ENCODE measurements at places on chromosomes 3 and 15.

DNA sequence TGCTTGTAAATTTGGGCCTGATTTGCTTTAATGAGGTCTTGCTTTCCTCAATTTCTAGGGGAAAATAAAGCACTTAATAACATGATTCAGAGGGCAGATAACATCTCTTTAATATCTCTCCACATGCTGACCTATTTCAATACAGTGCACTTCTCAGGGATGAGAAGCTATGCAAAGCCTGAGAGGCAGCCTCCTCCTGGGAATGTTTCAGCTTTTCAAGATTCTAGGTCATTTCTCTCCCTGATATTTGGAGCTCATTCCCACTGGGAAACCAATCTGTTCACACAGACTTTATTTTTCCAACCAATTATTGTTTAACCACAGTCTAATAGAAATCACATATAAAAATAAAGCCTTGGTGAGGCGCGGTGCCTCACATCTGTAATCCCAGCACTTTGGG is 67.0 kb upstream of the LSAMP start:
- no peak for DNase-seq

- DNase-seq: no peak
Measured at GRCh38 chr3:107637416-107638183, 114.8 kb downstream of the BBX start.

- peak; percentile 61 for DNase-seq
Measured at GRCh38 chr15:97976766-97977503, 16.4 kb downstream of the ARRDC4 start.

DNA sequence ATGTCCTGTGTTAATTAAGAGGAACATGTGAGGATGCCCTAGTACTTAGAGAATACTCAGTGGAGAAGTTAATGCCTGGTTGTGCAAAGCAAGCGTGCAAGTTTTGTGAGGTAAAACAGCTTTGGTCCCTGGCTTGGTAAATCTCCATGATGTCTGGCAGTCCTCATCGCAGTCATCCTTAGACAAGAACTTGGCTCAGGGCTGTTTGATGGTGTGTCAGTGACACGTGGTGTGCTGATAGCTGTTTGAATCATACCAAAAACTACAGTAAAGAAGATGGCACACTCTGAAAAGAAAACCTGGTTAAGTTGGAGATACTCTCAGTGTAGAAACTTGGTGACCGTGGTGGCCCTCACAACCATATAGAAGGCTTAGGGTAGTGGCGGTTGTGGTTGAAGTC is 361.7 kb downstream of the FEZF2 start:
- DNase-seq: no peak

DNA sequence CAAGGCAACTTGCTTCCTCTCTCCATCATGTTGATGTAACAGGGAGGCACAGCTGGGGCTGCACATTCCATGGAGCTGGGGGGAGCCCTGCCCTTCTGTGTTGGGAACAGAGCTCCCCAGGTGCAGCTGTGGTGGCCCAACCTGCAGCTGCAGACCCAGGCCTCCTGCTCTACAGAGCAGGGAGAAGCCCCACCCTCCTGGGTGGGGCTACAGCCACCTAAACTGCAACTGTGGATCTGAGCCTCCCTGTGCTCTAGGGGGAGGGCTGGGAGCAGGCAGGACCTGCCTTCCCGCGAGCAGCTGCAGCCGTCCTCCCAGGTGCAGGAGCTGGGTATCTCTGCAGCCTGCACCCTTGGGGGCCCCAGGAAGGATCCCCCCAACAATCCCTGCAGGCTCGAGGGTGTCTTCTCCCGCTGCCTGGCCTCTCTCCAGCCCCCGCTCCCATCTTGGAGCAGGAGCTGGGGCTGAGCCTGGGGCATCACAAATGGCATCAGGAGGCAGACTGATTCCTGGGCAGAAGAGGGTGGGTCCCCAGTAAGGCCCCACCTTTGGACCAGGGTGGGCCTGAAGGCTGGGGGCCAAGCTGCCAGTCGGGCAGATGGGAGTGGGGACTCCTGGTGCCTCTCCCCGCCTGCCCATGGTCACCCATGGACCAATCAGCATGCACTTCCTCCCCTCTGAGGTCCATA is 7.4 kb downstream of the LRRC58 start:
- no peak for DNase-seq

- DNase-seq: no peak
Measured at GRCh38 chr15:49832511-49832910, 211.7 kb downstream of the DTWD1 start.

GRCh38 chr15:25800761-25801515 is 62.2 kb downstream of the ATP10A start:
- no peak for DNase-seq

- no peak for DNase-seq
Measured at GRCh38 chr3:28669870-28670269, 321.2 kb upstream of the AZI2 start.

DNA sequence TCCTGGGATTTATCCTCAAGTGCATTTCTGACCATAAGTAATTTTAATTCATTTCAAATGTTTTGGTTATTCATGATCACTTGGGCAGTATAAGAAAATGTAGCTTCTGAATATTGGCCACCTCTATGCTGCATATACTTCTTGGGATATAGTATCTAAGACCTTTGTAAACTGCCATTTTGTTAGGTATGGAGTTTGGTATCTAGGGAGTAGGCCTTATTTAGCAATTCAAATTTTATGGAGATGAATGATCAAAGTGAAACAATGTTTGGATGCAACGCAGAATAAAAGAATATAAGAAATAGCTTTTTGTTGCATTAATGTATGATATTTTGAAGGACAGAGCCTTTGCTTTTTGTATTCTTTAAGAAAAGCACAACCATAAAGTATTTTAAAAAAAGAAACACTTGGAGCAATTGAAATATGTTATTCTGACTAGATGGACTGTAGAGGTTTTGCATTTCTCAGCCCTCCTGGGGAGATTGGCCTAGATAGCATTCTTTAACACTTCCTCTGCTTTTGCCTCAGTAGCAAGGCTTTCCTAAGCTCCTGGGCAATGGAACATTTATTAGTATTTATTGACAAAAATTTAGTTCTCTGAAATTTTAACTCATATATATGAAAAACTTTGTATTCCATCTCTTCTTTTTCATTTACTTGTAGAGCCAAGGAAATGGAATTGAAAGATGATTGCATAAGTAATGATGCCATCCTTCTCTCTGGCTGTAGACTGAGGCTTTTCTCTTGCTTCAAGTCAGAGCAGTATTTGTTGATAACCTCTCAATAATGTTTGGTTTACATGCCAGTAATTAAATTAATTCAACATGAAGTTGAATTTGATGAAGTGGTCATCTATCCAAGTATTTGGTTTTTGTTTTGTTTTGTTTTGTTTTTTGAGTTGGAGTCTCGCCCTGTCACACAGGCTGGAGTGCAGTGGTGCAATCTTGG is 61.8 kb upstream of the UTS2B start:
- DNase-seq: no peak

GRCh38 chr3:128555098-128555825 is 62.3 kb upstream of the GATA2 start:
- no peak for DNase-seq

GRCh38 chr15:50542887-50543210 is 3.6 kb downstream of the USP50 start:
- no peak for DNase-seq

GRCh38 chr15:57566834-57567233 is 24.9 kb upstream of the MYZAP start:
- DNase-seq: no peak

- DNase-seq: no peak
Measured at GRCh38 chr3:188683032-188683521, 488.7 kb upstream of the TPRG1 start.

DNA sequence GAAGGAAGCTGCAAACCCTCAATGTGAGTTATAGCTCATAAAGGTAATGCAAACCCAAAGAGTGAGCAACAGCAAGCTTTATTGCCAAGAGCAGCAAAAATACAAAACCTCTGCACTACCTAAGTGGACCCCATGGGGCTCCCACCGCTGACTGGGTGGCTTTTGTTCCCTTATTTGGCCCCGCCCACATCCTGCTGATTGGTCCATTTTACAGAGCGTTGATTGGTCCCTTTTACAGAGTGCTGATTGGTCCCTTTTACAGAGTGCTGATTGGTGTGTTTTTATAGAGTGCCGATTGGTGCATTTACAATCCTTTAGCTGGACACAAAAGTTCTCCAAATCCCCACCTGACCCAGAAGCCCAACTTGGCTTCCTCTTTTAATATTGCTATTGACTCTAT is 154.5 kb upstream of the NSMCE3 start:
- DNase-seq: no peak

- no peak for DNase-seq
Measured at GRCh38 chr15:35196273-35196672, 111.2 kb upstream of the NANOGP8 start.

DNA sequence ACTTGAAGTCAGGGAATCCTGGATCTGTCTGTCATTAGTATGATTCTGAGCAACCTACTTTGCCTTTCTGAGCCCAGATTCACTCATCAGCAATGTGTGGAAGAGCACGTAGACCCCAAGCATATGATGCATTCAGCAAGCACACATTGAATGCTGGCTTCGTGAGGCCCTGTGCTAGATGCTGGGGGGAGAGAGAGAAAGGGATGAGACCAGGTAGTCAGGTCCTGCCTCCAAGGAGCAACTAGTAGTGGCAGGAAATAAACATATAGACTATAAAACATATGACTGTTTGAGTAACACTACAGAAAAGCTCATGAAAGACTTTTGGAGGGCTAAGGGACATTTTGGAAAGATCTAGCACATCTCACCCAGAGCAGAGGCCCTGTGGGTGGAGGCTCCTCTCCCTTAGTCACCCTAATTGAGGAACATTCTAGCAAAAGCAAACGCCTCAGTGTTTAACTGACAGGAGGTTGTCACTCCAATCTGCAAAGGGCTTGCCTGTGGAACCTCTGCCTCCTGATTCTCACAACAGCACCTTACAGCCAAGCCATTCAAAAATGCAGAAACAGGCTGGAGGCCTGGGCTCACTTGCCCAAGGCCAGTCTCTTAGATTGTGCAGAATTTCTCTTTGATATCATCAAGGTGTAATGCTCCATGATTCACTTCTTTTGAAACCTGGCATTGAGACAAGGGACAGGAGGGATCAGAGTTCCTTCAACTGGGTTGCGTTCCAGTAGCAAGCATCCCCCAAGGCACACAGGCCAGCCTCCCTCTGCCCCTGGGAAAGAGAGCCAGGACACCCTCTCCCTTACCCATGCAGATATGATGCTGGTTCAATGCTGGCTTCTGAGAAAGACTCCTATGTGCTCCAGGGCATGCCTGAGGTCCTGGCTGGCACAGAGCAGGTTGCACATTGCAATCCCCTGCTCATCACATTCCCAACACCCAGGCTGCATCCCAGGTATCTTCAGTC is 26.1 kb downstream of the STARD5 start:
- no peak for DNase-seq

GRCh38 chr3:31692751-31693150 is 160.0 kb downstream of the STT3B start:
- DNase-seq: no peak

- no peak for DNase-seq
Measured at GRCh38 chr3:54020436-54020835, 101.9 kb upstream of the CACNA2D3 start.

DNA sequence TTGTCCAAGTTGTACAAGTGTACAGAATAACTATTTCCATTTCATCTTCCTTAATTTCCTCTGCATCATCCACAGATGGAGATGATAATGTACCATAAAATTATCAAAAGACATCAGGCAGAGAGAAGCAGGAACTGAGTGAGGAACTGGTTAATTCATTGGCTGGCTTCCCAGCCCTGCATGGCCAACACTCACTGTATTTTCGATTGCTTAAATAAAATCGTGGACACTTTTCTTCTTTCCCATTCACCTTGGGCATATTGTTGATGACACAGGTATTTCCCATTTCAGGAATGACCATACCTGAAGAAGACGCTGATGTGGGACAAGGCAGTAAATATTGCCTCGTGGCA is 144.2 kb upstream of the ABHD17C start:
- DNase-seq: no peak

- DNase-seq: no peak
Measured at GRCh38 chr15:73952913-73953750, 26.9 kb downstream of the LOXL1 start.
